ENCODE measurements at places on chromosomes 6 and 20.

- no peak for DNase-seq
Measured at GRCh38 chr20:1187605-1188171, 2.9 kb upstream of the TMEM74B start.

DNA sequence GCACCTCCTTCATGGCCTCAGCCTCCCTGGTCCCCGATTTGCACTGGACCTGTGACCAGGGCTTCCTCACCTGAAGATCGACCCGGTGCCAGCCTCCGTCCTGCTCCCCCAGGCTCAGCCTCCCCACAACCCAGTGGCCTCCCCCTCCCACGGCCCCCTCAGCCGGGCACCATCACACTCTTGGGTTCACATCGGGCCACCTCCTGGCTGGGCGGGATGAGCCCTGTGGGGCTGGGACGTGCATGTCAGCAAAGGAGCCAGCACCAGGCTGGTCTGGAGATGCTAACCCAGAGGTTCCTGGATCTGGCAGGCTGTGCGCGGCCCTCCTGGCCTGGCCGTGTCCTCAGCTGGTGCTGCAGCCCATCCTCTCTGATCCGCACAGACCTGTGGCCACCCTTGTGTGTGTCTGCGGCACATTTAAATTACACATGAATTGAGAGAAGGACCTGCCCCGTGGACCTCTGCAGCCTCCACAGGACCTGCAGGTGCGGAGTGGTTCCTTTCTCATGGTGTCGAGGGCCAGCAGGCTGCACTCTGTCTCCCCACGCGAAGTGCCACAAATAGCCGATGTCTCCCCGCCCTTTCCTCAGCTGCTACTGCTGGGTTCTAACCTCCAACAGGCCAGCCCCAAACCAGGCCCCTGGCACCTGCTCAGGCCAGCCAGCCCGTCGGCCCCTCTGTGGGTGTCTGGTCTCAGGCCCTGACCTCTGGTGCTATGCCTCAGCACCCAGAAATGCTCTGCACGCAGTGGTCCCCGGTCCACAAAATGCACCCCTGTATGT, 237.5 kb downstream of the ERMARD start:
- DNase-seq = no peak

DNA sequence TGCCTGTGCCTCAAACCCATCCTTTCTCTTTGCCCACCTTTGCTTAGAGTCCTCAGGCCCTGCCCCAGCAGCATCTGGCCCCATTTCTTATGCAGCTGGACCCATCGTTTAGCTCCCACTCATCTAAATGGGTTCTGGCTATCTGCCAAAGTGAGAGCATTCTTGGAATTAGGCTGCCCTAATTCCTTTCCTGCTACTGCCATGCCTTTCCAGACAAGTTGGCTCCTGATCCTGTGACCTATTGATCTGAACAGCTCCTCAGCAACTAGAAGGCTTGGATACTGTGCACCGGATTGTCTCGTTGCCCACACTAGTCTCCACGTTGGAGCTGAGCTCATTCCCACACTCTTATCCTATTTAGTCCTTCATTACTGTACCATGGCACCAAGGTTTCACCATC, 22.9 kb downstream of the DZANK1 start:
- DNase-seq = no peak

- no peak for DNase-seq
Measured at GRCh38 chr6:87922947-87923330, 124.7 kb upstream of the SPACA1 start.

DNA sequence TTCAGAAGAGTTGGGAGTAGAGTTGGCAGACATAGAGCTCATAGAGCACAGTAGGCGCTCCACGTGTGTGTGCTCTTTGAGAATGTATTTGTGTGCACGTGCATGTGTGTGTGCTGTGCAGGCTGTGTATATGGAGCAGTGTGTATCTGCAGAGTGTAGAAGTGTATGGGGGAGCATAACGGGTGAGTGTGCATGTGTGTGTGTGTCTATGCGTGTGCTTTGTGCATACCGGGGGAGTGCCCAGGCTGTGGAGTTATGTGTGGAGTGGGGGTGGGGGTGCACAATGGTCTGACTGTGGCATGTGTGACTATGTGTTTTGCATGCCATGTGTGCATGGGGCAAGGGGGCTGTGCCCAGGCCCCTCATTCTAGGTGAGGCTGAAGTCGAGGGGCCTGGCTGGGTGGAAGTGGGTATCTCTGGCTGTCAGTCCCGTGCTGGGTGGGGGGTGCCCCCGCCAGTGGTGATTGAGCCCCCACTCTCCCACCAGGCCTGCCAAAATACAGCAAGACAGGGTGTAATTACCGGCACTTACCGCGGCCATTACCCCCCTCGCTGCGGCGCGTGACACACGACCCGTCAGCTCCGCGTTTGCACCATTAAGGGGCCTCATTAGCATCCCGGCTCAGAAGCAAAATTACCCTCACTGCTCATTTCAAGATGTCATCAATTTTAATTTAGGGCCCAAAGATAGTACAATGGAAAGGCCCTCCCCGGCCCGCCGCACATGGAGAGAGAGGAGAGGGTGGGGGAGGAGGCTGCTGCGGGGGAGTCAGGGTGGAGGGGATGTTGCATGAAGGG, 39.1 kb downstream of the MDFI start:
- no peak for DNase-seq

DNA sequence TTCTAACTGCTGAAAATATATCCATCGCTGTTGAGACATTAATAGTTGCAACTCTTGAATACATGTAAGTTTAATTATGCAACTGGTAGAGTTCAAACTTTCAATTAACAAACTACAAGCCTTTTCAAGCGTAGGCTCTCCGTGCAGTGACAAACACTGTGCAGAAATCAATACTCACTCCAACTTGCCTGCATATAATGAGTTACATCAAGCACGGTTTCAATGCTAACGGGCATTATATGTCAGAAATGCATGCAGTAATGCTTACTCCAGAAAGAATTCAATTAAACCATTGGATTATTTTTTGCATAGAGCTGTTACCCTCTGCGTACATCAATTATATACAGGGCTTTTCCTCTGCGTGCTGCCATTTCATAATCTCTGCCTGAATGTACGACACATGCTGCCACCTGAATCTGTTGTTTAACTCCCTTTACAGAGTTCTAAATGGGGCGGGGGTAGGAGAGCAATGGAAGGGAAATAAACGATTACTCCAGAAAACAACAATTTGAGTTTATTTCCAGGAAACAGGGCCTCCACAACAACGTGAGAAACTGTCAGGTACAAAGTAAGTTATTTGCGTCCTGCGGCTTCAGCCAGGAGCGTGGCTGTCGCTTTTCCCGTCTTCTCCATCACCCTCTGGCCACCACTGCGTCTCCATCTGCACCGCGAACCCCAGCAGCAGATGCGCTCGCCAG, 1.8 kb downstream of the PTPRK start:
- DNase-seq = no peak

DNA sequence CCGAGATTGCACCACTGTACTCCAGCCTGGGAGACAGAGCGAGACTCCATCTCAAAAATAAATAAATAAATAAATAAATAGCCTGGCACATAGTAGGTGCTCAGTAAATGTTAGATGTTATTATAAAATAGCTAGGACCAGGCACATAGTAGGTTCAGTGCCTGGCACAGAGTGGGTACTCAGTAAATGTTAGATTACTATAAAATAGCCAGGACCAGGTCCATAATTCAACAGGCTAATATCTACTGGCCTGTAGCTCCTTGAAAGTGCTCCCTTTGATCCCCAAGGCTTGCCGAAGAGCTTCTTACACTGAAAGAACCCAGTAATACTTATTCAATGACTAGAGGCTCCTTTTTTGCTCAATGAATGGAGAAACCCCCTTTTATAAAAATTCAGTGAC, 215.1 kb upstream of the ZNF217 start:
- no peak for DNase-seq

GRCh38 chr6:14713966-14714631, 531.8 kb upstream of the JARID2 start:
- DNase-seq = no peak

DNA sequence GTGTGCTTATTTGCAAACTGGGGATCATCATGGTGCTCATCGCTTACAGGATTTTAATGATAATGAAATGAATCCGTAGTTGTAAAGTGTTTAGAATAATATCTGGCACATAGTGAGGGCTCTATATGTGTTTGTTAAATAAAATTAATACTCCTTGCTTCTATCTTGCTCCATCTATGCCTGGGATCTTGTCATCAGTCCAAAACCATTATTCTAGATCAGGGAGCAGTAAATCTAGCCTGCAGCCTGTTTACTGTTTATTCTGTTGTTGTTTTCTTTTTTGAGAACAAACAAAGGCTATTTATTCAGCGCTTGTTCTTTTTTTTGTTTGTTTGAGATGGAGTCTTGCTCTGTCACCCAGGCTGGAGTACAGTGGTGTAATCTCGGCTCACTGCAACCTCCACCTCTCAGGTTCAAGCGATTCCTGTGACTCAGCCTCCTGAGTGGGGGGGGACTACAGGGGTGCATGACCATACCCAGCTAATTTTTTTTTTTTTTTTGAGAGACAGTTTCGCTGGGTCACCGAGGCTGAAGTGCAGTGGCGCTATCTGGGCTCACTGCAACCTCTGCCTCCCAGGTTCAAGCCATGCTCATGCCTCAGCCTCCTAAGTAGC, 8.1 kb downstream of the ACOT8 start:
- no peak for DNase-seq

DNA sequence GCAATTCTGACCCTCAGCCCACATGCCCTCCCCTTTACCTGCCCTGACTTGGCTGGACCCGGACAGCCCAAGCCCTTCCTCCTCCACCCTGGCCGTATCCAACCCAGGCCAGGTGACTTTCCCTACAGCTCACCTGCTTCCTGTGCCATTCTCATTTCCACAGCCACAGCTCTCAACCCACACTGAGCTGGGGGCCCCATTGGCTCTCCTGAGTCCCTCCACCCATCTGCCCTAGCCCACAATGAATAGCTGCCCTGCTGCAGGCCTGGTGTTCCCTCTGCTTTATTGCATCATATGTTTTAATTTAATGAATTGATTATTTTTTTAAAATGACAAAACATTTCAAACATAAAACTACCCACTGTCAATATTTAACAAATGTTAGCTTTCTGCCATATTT, 118.5 kb upstream of the BACH2 start:
- DNase-seq = no peak

GRCh38 chr20:63150911-63151531, 64.9 kb downstream of the YTHDF1 start:
- DNase-seq = no peak

- DNase-seq = no peak
Measured at GRCh38 chr6:82645536-82646230, 282.1 kb downstream of the TPBG start.

GRCh38 chr6:23533311-23533710, 592.7 kb upstream of the NRSN1 start:
- no peak for DNase-seq

DNA sequence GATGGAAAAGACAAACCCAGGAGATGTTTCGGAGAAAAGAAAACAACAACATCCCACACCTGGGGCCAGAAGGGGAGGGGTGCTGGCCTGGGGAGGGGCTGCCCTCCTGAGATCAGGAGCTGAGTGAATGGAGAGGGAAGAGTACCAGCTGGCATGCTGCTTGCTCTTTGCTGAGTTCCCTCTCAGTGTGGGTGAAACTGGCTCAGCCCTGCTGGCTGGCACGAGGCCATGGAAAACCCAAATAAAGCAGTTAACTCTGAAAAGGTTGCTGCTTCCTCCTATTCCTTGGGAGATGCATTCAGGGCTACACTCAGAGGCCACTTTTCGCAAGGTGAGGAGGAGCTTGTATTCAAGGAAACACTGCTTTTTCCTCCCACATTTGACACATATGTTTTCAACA, 8.0 kb upstream of the KCNK16 start:
- DNase-seq = no peak

GRCh38 chr6:129124347-129124746, 241.4 kb downstream of the LAMA2 start:
- no peak for DNase-seq

DNA sequence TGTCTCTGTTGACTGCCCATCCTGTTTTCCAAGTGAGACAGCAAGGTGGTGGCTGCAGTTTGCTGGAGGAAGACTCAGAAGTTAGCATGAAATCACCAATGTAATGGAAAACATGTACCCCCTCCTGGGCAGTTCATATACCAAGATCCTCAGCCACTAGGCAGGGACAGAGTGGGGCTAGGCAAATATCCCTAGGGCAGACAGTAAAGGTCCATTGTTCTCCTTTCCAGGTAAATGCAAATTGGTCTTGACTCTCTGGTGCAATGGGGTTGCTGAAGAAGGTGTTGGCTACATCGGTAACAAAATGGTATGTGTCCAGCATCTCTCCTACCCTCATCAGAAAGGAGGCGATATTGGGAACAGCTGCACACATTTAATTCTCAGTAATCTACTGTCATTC, 233.6 kb upstream of the SOX4 start:
- DNase-seq = no peak

DNA sequence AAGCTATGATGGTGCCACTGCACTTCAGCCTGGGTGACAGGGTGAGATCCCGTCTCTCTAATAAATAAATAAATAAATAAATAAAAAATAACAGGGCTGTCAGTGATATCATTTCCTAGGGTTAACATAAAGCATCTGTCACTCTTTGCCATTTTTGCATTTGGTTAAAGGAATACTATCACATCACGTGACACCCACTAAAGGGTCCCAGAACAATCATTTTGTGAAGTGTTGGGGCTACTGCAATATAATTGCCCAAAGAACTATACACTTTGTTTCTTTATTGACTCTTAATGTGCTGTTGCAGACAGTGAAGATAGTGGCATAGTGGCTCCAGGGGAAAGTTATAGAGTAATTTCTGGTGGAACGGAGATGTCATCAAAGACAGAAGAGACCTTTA, 176.5 kb upstream of the MMS22L start:
- DNase-seq = no peak

GRCh38 chr20:3172933-3173609, at the start of gene LZTS3:
TSS of gene LZTS3 (minus strand) at chr20:3173549. CDS start at chr20:3167163, 6,386 bp downstream.
- peak; percentile 92 for DNase-seq

DNA sequence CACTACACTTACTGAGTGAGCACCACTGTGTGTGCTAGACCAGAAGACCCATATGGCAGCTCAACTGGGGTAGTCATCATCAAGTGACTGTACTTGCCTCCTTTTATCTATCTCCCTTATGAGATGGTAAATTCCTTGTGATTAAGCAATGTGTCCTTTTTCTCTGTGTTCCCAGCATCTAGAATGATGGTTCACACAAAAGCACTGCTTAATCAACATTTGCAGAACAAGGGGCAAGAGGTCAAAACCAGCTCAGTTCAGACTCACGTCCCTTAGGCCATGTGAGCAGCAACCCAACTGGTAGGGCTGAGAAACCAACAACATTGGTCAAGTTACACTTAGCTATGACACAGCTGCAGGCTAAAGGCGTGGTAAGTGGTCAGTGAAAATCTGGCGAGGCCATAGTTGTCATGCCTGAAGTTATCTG, 10.0 kb downstream of the TRAM2 start:
- DNase-seq = no peak

DNA sequence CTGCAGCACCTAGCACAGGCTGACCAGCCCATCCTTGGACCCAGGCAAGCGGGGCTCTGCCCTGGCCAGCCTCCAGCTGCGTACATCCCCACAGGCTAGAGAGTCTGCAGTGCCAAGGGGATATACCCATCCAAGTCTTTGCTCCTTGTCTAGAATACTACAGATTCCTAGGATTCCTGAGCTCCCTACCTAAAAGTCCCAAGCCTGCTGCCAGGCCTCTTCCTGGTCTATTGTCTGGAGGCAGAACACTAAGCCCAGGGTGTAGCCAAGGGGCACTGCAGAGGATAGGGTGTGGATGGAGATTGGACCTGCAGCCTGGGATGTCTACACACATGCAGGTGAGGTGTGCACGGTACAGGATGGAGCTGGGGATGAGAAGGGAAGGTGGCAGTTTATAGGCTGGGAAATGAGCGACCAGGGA, 90.0 kb upstream of the SIRPA start:
- DNase-seq = no peak
